Umbilical cord (tissue), 2 donors: ENCODE measurements at places on chromosomes 2 and 18.

DNA sequence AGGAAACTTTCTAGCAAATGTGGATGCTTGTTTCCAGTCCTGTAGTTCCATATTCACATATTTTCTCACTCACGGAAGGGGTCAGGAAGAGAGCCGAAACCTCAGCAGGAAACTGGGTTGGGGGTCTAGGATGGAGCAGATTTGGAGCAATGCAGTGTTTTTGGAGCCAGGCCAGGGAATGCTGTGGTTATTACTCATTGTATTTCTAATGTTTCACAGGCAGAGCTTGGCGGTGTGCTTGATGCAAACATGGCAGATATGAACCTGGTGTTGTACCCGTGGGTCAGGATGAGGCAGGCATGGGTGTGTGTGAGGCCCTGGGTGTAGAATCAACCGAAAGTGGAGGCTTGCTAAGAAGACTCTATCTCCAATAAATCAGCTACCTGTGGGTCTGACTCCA lies 34.6 kb upstream of the ACKR3 start:
- DNase-seq, result no peak

DNA sequence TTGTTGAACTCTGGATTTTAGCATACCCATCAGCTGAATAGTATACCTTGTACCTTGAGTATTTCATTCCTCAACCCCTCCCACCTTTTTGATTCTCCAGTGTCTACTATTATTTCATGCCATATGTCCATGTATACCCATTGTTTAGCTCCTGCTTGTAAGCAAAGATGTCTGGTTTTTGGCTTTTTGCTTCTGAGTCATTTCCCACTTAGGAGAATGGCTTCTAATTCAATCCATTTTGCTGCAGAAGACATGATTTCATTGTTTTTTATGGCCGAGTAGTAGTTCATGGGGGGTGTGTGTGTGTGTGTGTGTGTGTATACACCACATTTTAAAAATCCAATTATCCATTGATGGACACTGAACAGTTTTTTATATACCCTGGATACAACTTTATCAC lies 24.3 kb upstream of the MOCOS start:
- no peak for DNase-seq

DNA sequence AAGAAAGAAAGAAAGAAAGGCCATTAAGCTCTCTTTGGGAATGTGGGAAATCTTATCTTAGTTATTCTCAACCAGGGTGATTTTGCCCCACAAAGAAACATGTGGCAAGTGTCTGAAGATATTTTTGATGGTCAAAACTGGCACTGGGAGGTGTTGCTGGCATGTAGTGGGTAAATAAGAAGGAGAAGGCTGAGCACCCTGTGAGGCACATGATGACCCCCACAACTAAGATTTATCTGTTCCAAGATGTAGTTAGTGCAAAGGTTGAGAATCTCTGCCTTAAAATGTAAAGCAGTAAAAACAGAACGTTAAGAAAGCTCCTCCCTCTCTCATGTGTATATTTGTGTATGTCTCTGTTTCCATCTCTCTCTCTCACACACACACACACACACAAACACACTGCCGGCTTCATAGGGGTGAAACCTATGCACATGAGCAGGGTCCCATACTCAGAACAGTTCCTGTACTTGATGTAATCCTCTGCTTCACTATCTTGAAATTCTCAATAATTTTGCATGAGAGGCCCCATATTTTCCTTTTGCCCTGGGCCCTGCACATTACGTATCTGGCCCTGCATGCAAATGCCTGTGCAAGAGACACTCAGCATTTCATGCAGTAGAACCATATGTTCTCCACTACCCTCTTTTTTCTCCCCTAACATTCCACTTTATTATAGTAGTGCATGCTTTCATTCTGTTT lies 94.3 kb downstream of the MREG start:
- DNase-seq, result peak; percentile 69

DNA sequence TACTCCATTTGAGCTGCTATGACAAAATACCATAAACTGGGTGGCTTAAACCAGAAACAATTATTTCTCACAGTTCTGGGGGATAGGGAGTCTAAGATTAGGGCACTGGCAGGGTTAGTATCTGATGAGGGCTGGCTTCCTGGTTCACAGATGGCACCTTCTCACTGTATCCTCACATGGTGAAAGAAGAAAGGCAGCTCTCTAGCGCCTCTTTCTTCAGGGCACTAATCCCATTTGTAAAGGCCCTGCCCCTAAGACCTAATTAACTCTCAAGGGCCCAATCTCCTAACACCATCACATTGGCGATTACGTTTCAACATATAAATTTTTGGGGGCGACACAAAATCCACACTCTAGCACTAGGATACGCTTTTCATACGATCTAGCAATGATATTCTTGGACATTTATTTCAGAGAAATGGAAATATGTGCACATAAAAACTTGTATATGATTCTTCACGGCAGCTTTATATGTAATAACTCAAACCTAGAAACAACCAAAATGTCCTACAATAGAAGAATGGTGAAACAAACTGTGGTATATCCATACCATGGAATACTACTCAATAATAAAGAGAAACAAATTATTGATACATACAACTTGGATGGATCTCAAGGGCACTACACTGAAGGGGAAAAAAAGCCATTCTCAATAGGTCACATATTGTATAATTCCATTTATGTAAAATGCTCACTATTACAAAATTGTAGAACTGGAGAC lies 111.0 kb downstream of the BCL2L11 start:
- DNase-seq, result no peak

DNA sequence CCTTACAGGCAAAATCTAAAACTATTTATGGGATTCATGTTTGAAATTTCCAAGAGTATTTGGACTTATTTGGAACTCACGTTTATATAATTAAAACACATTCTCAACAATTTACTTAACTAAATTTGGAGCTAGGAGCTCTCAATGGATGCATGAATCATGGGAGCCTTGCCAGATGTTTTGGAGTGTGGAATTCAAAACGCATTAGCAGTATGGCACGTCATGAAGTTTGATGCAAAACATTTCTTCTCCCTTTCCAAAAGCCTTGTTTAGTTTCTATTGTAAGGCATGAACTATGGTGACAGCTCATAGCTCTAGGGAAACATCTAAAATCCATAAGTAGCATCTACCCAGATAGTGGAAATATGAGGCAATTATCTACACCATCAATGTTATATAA lies 701.6 kb downstream of the SATB2 start:
- DNase-seq, result peak; percentile 23

- no peak for DNase-seq
Measured at GRCh38 chr2:97982621-97983020, 13.1 kb downstream of the TMEM131 start.

DNA sequence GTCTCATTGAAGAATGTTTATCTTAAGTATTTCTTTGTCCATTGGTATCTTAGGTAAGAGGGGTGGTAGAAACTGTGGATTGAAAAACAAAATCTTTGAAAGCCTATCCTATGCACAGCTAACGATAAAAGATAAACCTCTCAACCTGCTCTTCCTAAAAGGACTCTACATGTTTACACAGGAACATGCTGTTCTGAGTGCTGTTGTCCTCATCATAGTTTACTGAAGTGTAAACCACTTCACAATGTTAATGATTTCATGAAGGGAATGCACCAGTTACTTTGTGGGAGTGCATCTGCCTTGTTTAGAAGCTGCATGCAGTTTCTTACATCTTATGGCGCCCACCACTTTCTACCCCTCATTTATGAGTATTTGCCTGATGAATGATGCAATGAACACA lies 1.2 kb downstream of the ACMSD start:
- DNase-seq, result no peak

DNA sequence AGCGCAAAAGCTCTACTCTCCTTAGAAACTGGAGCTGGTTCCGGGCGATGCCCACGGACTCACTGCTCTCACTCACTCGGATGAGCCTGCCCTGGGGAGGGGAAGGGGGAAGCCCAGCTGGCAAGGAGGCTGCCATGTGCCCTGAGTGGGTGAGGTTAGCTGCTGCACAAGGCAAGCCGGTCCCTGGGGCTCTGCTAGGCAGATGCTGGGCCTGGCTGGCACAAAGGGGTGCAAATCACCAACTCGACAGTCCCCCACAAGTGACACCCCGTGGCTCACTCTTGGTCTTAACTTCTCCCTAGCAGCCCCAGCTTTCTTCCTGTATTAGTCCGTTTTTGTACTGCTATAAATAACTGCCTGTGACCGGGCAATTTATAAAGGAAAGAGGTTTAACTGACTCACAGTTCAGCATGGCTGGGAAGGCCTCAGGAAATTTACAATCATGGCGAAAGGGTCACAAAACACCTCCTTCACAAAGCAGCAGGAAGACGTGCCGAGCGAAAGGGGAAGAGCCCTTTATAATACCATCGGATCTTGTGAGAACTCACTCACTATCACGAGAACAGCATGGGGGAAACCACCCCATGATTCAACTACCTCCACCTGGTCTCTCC lies 33.2 kb downstream of the ADCY3 start:
- DNase-seq, result peak; percentile 11

DNA sequence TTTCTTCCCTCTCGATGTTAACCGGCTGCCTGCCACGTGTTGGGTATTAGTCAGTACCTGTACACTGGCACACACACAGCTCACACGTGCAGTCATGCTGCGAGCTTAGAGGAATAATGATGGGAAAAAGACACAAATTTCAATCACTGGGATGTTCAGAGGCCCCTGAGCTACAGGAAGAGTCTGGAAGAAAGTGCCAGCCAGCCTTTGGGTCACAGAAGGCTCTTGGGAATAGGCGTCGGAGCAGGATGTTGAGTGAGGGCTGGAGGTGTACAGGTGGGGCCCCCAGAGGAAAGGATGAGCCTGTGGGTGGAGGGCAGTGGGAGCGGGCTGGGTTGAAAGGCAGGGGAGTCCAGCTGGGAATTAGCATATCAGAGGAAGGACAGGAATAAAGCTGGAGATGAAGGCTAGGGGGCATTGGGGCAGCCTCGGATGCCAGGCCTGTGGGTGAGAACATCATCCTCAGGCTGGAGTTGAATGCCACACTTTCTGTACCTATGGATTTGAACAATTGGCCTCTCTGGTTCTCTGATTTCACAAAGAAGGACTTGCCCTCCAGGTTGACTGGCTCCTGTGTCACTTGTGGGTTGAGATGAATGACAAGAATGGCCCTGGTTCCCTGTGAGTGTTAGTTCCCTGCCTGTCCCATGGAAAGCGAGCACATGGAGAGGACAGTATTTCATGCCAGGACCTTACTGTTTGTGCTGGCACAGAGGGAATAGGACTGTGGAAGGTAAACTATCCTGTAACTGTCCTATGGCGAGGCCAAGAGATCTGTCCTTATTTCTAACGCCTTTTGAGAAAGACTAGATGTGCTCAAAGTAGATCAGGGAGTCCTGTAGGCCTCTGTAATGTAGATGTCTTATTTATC lies 40.6 kb downstream of the GREB1 start:
- DNase-seq, result no peak

DNA sequence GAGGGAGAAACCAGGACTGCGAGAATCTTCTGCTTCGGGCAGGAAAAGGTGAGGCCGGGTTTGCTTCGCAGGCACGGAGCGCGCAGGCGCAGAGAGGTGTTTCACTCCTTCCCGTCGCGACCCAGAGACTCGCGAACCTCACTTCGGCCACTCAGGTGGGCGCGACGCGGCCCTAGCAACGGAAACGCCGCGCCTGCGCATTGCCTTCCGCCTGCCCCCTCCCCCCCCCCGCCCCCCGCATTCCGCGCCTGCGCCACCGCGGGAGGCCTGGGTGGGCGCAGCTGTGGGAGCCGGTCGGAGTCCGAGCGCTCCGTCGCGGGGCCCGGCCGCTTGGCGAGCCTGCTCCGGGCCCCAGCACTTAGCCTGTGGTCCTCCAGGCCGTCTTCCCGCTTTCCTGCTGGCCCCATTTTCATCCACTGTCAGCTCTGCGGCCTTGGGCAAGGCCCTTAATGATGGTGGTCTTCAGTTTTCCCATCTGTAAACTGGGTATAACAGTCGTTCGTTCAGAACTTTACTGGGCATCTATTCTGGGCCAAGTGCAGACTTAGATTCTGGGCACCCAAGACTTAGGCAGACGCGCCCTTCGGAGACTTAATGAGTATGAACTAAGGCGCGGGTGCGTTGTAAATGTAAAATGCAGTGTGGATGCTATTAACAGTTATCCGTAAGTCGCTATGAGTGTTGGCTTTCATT lies 62.1 kb upstream of the ACKR3 start:
- DNase-seq, result peak; percentile 62
